GM03348 (cell line): ENCODE measurements at places on chromosomes 2 and 18.

- DNase-seq, result peak; percentile 27
Observed at GRCh38 chr2:135820003-135820618, 16.9 kb downstream of the LCT start.

DNA sequence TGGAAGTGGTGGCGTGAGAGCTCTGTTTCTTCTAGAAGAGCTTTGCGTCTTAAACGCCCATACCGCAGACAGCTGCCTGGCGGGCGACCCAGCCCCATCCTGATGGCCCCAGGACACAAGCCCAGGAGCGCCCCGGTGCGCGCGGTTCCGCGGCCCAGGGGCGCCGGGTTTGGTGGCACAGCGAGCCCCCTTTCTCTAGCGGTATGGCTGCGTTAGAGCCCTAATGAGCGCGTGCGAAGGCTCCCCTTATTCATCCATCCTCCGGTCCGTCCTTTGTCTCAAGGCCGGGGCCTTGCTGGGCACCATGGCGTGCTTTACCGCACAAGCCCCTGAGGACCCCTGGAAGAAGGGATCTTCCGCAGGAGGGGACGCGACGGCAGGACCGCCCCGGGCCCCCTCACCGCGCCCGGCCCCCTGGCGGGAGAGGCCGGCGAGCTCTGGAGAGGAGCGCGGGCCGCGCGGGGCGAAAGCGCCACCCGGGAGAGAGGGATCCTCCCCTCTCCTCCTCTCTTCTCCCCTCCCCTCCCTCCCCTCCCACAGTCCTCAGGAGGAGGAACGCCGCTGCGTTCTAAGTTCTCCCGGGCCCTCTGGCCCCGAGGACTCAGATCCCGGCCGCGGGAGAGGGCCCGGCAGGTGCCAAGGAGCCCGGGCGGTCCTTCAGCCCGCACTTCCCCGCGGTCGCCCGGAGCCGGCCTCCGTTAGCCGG lies 626 bp upstream of the SLC1A4 start:
- DNase-seq, result peak; percentile 91

- DNase-seq, result no peak
Observed at GRCh38 chr2:39947294-39948015, 168.4 kb upstream of the THUMPD2 start.

- DNase-seq, result no peak
Observed at GRCh38 chr2:131535526-131535925, 7.8 kb downstream of the CCDC74A start.

- DNase-seq, result no peak
Observed at GRCh38 chr2:62074233-62074632, 121.7 kb upstream of the B3GNT2 start.

GRCh38 chr2:219453671-219454590 lies 19.3 kb downstream of the SPEG start:
- peak; percentile 89 for DNase-seq

DNA sequence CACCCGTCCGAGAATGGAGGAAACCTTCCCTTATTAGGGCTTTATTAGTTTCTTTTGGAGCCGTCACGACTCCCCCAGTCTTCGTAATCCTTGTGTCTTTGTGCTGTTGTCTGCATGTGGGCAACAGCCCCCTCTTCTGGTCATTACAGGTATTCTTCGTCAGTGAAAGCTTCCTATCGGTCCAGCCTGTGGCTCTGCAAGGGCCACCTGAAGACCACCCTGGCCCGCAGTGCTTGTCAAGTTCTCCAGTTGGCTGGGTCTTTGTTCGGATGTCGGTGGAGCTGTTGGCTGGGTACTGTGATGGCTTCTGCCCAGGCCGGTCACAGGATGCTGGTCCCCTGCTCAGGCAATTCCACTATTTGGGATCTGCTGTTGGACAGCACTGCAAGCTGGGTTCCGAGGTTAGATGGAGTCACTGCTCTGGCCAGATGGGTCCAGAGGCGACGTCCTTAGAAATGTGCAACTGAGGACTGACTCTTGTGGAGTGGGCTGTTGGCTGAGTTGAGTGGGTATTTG lies 19.2 kb downstream of the E2F6 start:
- peak; percentile 73 for DNase-seq

DNA sequence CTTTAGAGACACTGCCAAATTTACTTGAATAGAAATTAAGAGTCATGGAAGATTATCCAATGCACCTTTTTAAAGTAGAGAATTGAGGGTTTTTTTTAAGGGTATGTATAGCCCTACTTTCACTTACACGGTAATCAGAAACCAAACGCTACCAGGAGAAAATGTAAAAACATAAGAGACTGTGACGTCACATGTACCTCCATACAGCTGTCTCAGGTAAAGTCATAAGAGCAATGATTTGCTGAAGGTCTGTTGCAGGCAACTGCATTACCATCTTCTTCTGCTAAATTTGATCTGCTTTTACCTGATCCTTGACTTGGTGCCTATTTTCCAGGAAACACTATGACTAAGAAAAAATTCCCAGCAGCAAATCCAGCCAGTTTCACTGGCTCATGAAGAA lies 478.5 kb upstream of the DDX18 start:
- no peak for DNase-seq

DNA sequence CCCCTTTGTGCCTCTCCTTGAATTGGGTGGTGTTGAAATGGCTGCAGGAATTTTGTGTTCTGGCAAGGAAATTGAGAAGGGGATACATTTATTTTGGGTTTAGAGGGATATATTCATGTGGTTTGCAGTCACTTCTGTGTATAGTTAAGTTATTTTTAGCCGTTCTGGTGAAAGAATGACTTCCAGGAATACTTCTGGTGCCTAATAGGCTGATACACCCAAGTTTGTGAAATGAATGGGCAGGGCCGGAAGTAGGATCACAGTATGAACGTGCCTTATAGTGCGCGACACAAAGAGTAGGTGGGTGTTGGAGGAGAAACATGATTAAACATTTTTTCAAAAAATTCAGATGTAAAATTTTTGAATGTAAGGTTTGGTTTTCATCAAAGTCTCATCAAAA lies 168.6 kb upstream of the ATP5MC3 start:
- DNase-seq, result no peak

DNA sequence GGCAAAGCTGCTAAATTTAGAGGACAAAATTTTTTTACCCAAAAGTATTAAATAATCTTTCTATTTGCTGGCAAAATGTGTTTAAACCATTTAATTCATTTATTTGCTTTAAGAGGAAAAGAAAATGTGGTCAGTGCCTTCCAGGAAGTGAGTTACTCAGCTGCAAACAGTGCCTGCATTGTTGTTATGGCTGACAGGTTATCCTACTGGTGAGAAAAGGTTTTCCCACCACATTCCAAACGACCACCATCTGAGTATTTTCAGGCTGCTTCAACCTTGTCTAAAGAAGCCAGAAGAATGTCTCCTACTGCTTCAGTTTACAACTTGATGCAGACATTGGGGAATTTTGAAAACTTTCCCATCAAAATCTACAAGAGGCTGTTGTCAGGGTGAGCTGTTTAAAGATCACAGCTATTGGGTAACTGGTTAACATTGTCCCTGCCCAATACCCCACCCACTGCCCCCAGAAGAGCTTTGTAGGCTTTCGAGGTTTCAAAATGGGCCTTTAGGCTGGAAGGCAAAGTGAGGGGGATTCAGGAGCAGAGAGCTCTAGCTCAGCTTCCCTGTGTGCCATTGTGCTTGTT lies 461.3 kb upstream of the FANCL start:
- no peak for DNase-seq

- DNase-seq, result no peak
Observed at GRCh38 chr2:71561441-71562267, 108.3 kb downstream of the DYSF start.

GRCh38 chr18:51039138-51040112 lies 9.4 kb downstream of the SMAD4 start:
- DNase-seq, result no peak

DNA sequence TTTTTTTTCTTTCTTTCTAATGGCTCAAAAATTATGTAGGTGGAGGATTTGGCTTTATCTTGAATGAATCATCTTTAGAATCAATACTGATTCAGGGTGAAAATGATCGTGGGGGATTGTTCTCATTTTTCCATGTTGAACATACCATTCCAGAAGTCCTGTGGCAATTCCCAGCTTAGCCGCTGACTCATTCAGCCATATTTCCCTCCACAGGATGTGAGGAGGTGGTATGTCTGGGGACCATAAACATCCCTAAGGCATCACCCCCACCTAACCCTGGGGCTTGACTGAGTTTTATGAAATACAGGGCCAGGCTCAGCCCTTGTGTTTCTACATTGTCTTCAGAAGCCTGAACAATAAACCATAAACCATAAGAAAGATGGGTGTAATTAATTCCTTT lies 92.7 kb upstream of the FN1 start:
- DNase-seq, result peak; percentile 82

DNA sequence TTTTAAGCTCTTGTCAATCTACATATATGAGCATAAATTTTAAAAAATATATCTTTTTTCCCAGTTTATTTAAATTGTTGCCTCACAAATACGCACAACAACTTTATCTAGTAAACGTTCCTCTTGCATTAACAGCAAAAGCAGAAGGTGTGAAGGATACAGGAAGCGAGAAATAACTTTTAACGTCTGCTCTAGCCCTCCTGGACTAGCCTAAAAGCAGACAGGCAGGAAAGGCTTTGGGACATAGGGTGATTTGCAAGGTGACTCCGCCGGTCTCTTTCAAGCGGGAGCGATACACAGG lies 434 bp upstream of the DUSP19 start:
- no peak for DNase-seq

DNA sequence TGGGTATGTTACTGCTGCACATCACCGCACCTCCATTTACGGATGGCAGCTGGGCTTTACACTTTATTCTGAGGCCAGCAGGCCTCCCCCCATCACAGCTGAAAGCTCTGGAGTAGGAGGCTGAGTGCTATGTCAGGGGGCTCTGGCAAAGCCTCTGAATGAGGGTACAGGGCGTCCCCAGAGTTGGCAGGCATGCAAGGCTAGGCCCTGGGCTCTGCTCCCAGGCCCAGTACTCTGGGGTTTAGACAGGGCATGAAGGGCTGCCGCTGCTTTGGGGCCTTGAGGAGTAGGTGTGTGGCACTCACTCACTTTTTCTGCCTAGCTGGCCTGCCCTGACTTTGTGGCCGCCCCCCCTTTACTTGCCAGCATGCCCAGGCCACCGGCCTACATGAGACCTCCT lies 90.8 kb downstream of the WDSUB1 start:
- no peak for DNase-seq

- peak; percentile 13 for DNase-seq
Observed at GRCh38 chr2:173631127-173631460, 276.4 kb downstream of the CDCA7 start.

- DNase-seq, result no peak
Observed at GRCh38 chr2:25566094-25566493, 107.3 kb downstream of the DTNB start.

DNA sequence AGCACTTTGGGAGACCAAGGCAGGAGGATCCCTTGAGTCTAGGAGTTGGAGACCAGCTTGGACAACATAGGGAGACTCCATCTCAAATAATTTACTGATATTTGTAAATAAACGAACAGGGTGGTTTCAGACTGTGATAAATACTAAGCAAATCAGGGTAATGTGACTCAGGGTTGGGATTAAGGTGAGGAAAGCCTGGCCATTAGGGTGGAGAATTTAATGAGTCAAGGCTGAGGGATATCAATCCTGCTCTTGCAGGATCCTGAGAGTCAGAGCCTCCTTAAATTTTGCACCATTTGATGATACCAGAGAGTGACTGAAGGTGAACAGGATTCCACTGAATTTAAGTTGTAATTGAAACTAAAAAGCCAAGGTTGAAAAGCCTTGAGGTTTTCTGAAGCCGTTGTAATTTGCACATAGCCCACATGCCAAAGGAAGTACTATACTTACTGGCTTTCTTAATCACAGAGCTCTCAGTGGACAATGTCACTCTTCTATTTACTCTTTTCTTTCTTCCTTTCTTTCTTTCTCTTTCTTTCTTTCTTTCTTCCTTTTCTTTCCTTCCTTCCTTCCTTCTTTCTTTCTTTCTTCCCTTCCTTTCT lies 28.6 kb upstream of the AP1S3 start:
- no peak for DNase-seq

- no peak for DNase-seq
Observed at GRCh38 chr2:48397281-48397680, 132.7 kb upstream of the STON1 start.

- DNase-seq, result no peak
Observed at GRCh38 chr2:66813976-66814375, 379.1 kb downstream of the MEIS1 start.

DNA sequence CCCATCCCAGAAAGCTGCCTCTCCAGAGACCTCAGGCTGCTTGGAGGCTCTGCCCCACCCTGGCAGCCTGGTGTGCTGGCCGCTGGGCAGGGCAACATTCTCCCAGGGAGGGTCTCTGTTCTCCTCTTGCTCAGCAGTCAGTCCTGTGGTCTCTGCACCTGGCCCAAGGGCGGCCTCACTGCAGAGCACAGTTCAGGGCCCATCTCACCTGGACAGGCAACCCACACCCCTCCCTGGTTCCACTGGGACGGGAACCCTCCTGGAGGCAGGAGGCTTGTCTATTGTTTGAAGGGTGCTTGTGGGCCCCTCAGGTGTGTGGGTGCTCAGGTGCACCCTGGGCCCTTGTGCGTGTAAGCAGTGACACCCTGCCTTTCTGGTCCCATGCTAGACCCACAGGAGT lies 67.2 kb upstream of the OTOS start:
- no peak for DNase-seq

- DNase-seq, result no peak
Observed at GRCh38 chr18:5891184-5891853, 4.0 kb downstream of the TMEM200C start.

GRCh38 chr2:101195871-101196661 lies 44.9 kb upstream of the TBC1D8 start:
- DNase-seq, result no peak

DNA sequence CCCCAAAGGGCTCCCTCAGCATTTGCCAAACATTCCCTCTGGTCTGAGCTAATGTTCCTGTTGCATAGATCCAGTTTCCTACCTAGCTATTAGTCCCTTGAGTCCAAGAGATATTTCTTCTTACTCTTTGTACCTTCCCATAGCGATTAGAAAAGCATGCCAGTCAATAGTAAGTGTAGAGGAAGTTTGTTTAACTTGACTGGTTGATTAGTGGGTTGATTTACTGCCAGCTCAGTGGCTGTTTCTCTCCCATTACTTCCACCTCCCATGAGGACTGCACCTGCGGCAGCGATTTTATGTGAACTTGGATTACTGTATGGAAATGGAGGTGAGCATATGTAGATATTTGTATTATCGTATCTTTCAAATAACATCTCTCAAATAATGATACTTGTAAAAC lies 1748.4 kb upstream of the CELF4 start:
- no peak for DNase-seq

- DNase-seq, result no peak
Observed at GRCh38 chr2:151845481-151845880, 17.3 kb upstream of the ARL5A start.

- DNase-seq, result no peak
Observed at GRCh38 chr18:7822435-7823331, 255.6 kb downstream of the PTPRM start.
